ENCODE measurements at places on chromosomes 11 and 22.
A peak's percentile ranks its signal among the peaks of the same experiment; 100 is the strongest.

GRCh38 chr11:1075341-1075911 is 752 bp downstream of the MUC2 start:
- DNase-seq: no peak

DNA sequence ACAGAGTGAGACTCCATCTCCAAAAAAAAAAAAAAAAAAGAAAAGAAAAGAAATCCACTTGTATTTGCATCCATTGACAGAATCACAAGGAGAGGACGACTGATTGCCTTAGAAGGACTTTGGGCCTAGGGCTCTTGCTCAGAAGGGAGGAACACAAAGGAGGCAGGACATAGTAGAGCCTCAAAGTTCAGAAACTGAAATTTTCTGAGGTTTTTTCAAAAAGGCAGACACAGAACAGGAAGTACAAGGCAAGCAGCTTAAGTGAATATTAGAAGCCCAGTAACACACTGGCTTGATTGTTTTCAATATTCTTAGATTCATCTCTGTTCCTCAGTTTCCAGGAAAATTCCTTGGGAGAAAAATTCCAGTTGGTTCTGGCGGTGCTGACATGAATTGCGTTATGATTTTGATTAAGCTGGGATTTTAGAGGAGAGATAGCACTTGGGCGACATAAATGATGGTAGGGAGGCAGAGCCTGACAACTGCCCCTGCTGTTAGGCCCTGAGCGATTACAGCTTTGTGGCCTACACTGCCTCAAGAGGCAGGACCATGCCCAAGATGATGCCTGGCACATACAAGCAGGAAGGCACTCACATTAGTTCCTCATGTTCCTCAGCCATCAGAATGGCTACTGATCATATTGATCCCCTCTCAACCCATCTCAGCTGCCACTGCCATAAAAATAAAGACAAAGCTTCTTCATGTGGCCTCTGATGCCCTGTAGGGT is 15.3 kb downstream of the CLPB start:
- DNase-seq: no peak

- peak; percentile 36 for DNase-seq
Observed at GRCh38 chr11:103257360-103257759, 148.1 kb downstream of the DYNC2H1 start.

GRCh38 chr11:105719073-105719822 is 109.4 kb downstream of the GRIA4 start:
- no peak for DNase-seq

DNA sequence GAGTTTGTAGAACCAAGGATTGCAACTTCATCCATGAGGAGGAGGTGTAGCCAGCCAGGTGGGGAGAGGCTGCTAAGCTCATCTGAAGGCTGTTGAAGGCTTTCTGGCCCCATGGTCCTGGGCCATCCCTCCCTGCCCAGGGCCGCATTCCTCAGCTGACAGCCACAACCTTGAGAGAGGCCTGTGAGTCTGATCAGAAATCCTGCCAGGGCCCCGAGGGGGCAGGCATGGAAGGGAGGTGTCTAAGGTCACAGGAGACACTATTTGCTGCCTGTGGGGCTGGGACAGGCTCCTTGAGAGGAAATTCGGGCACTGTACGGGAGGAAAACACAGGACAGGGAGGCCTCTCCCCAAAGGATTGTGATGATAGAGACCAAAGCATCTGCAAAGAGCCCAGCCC is 88.1 kb upstream of the IGLL5 start:
- no peak for DNase-seq

DNA sequence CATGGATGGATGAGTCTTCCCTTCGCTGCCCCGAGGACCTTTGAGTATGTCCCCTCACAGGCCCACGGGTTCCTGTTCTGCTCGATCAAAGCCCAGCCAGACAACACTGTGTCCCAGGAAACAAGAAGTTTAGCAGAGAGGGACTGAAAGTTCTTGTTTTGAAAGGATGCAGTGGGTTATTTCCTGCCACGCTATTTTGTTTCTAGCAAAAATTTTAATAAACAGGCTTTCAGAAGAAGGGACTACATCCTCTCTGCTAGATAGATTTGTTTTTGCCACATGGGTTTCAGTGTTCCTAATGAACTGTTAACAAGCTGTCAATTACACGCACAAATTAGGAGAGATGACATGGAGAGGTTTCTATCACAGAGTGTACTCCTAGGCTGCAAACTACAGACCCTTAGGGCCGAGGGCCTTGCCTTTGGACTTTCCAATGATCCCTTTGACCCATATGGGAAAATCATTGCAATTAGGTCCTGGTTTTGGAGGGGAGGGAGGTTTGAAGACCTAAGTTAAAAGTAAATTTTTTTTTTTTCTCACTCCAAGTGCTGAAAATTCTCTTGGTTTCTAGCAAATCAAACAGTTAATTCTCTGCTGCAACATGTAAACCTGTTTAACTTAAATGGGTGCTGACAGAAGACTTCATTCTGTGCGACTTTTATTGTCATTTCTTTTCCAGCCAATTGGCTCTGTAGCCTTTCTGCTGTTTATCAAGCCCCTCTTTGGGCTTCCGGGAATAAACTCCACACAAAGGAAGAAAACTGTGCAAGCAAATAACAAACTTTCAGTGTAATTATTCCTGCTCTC is 81.4 kb downstream of the RCN1 start:
- no peak for DNase-seq

- DNase-seq: no peak
Observed at GRCh38 chr11:130475426-130476053, 27.1 kb downstream of the ADAMTS15 start.

DNA sequence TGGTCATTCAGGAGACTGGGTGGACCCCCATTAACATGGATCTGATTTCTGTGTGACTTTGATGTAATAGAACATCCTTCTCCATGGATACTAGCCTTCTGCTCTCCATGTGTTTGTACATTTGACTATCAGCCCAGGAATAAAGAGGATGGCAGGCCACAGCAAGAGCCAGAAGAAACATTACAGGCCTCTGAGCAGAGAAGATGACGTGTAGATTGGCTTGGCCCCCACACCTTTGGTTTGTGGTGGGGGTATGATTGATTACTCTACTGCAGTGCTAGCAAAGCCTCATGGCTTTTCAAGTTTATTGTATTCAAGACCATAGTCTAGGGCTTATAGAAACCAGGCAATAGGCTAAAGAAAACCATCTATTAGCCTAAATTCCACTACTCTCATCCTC is 77.0 kb downstream of the GRAMD1B start:
- no peak for DNase-seq

GRCh38 chr11:117841551-117842031 is 17.0 kb upstream of the FXYD2 start:
- no peak for DNase-seq

DNA sequence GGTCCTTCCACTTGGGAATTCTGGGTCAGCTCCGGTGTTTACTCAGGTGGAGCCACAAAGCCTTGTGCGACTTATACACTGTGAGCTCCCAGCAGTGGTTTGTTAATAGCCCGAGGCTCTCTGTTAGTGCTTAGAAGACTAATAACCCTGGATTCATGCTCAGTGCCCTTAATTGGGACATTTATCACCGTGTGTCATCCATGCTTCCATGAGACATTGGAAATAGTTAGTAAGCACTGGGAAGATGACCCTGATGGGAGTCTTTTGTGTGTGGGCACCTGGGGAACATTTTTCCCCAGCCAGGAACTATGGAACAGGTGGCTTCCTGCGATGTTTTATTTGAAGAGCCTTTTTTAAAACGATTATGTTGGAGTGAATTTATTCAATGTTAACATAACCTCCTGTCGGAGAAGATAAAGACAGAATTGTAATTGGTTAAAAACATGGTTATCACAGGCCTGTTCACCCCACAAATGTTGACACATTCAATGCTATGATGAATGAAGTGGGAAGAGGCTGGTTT is 188.9 kb downstream of the MYO18B start:
- no peak for DNase-seq

Measured in cardiac fibroblast (primary cell).